ENCODE measurements at places on chromosomes 6 and 20. TPM values are rescaled to one million over a fixed set of nuclear protein-coding genes. Genes with fewer than 3 reads are reported as not detected.
A peak's percentile ranks its signal among the peaks of the same experiment; 100 is the strongest.

IYD gene
- total RNA-seq: not detected

INSM1 gene
- 332 TPM for total RNA-seq

PNPLA1 gene
- not detected for total RNA-seq

IMPG1 gene
- 0.51 TPM for total RNA-seq

WASF1 gene
- 92.7 TPM for total RNA-seq

EPPIN gene
- total RNA-seq: not detected

DEFB132 gene
- not detected for total RNA-seq

KCNK15 gene
- total RNA-seq: 0.22 TPM

HRH3 gene
- 13.7 TPM for total RNA-seq

PRSS35 gene
- total RNA-seq: 26.6 TPM

RIMS1 gene
- 12.3 TPM for total RNA-seq

COL20A1 gene
- total RNA-seq: 2.1 TPM

MACROD2 gene
- total RNA-seq: 8.7 TPM

TSPO2 gene
- total RNA-seq: not detected

IRF4 gene
- 0.37 TPM for total RNA-seq

TFAP2A gene
- total RNA-seq: 0.32 TPM

DNA sequence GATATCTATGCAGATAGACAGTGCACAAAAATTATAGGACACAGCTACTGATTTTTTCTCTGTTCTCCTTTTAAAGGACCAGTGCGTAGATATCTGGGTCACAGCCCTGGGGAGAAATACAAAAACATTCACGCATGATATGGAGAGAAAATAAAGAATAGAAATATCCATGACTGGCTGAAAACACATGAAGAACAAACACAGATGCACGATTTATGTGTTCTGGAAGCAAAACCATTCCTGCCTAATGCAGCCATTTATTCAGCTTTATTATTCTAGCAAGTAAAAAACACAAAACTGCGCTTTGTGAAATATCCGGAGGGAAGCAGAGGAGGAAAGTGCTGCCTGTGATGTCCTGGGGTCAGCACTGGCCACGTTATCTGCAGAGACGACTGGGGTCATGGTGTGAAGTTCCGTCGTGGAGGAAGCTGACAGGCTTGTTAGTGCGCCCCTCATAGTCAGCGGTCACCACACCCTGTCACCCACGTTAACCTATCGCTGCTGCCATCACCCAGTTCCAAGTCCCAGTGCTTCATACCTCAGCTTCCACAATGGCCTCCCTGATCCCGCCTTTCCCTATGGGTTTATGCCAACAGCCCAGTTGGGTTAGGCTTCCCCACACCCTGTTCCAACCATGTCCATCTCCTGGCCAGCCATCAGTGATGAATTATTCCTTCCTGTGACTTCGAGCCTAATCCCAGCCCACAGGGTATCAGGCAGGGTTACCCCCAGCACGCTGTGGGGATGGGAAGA, 86.6 kb upstream of the RPS6KA2 start:
- no peak for DNase-seq

DNA sequence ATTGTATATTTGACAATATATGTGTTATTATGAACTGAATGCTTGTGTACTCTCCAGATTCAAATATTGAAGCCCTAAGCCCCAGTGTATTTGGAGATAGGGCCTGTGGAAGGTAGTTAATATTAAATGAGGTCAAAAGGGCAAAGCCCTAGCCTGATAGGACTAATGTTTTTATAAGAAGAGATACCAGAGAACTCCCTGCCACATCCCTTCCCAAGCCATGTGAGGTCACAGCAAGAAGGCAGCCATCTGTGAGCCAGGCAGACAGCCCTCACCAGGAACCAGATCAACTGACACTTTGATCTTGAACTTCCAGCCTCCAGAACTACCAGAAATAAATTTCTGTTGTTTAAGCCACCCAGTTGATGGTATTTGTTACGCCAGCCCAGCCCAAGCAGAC, 36.4 kb upstream of the FBXL4 start:
- peak; percentile 27 for DNase-seq

DNA sequence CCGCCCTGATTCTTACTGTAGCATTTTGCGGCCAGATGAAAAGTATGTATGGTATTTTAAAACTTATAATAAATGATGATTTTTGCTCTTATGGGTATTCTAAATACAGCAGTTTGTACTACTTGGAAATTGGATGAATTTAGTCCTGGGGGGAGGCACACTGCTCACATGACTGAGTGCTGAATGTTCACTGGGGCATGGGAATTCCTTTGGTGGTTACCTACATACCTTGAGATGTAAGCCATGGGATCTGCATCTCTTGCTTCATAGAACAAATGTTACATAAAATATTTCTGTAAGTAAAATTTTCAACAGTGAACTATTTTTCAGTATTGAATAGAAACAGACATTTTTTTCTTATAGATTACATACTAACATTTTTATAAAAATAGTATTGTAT, 71.1 kb downstream of the FIG4 start:
- no peak for DNase-seq

GRCh38 chr6:128586095-128586494, 65.7 kb upstream of the PTPRK start:
- no peak for DNase-seq

GRCh38 chr6:130913120-130913519, 85.9 kb downstream of the SMLR1 start:
- no peak for DNase-seq

GRCh38 chr6:112172540-112172939, 81.8 kb downstream of the LAMA4 start:
- no peak for DNase-seq

- no peak for DNase-seq
Observed at GRCh38 chr6:156955494-156956183, 178.5 kb downstream of the ARID1B start.

GRCh38 chr6:147116056-147116455, 88.2 kb upstream of the STXBP5 start:
- no peak for DNase-seq

DNA sequence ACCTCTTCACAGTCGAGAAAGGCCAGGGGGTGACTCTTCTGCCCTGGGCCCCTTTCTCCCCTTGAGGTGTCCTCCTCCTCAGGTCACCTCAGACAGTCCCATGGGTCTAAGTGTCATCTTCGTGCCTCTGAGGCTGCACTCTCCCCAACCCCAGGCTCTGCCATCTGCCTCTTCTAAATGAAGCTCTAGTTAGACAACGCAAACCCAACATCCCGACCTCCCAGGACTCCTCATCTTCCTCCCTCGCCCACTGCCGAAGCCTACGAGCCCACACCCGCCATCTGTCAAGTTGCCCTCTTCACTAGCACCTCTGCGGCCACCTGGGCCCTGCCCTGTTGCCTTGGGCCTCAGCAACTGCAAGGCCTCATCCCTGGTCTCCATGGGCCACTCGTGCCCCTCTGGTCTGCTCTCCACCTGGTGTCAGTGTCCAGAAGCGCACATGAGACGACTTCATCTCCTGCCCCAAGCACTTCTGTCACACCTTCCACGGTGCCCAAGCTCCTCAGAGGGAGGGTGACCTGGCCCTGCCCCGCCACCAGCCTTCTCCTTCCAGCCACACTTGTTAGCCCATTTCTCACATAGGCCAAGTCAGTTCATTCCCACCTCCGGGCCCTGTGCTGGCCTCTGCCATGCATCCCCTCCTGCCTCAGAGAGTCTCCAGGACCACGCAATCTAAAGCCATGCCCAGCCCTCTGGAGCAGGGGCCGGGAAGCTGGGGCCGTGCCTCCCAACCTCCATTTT, 53.8 kb downstream of the RRBP1 start:
- peak; percentile 21 for DNase-seq

GRCh38 chr6:65289491-65289890, 417.5 kb downstream of the EYS start:
- DNase-seq: no peak

- peak; percentile 50 for DNase-seq
Observed at GRCh38 chr6:45422503-45423110, 44.9 kb upstream of the SUPT3H start.

DNA sequence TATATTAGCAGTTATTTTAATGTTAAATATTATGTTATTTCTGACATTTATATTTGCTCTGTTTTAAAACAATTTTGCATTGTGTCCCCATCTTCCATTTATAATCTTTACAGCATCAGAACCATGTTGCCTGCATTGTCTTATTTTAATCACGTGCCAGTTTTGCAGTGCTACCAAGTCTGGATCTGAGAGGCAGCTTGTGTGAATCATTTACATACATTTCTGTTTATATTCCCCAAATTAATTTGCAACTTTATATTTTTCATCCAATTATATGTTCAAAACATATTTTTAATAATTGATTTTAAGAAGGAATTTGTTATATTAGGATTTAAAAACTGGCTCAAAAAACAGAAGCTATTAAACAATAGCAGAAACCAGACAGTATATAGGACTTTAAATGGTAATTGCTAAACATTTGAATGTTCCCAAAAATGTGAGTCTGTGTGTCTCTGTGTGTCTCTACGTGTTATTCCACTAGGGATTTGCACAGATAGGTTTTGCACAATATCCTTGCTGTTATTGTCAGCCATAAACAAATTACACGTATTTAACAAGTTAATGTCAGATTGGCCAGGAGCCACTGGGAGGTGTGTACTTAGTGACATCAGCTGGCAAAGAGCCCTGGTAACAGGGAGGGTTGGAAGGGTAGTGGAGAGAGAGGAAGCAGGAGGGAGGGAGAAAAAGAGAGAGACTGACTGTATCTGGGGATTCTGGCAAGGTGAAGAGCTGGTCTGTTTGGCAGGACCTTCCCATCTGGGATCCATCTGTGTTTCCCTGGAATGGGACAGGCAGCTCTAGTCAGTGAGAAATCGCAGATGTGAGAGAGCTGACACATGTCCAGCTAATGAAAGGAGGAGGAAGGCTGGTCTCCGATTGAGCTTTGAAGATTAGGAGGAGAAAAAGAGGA, 72.1 kb downstream of the CBFA2T2 start:
- DNase-seq: peak; percentile 80

- DNase-seq: peak; percentile 71
Observed at GRCh38 chr6:117907601-117908245, 659 bp downstream of the SLC35F1 start.

DNA sequence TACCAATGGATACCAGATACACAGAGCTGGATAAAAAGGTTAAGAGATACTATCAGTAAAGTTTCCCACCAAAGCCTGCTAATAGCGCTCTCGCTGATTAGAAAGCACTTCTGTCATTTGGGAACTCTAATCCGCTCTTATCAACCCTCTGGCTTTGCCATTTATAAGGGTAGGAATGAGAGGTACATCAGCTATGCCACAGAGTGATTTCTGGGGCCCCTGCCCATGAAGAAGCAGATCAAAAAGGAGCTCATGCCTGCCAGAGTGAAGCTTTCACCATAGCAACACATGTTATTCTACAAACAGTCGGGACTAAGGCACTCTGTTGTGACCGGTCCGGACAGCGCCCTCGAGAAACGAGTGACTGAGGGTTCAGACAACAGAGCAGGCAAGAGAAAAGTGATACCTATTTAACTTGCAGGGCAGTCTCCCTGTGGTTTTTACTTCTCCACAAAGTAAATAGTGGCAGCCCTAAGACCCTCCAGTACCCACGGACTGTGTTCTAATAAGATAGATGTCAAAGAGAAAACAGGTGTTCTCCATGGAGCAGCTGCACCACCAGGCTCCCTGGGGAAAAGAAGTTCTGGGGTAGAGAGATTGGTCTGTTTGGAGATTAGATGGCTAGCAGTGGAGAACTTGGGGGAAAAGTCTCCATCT, 5.6 kb downstream of the TRAM2 start:
- no peak for DNase-seq

DNA sequence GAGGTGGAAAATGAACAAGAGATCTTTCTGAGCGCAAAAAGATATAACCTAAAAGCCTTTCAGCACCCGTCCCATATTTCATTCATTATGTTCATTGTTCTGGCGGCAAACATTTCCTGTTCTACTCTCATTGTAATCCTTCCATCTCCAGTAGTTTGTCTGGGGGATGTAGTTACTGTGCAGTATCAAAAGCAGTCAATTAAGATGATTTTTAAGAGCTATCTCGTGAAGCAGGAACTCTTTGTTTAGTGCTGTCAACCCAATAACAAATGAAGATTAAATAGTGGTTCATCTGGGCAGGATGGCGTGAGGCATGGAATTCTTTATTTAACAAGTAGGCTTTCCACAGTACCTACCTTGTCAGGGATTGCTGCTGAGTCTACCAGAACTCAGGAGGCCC, 876.7 kb downstream of the HACE1 start:
- DNase-seq: no peak

GRCh38 chr6:17491416-17492142, 98.2 kb downstream of the CAP2 start:
- DNase-seq: no peak

GRCh38 chr20:36493051-36493800, 48.1 kb upstream of the MYL9 start:
- DNase-seq: peak; percentile 47

GRCh38 chr6:27156874-27157458, 90.5 kb upstream of the PRSS16 start:
- no peak for DNase-seq

DNA sequence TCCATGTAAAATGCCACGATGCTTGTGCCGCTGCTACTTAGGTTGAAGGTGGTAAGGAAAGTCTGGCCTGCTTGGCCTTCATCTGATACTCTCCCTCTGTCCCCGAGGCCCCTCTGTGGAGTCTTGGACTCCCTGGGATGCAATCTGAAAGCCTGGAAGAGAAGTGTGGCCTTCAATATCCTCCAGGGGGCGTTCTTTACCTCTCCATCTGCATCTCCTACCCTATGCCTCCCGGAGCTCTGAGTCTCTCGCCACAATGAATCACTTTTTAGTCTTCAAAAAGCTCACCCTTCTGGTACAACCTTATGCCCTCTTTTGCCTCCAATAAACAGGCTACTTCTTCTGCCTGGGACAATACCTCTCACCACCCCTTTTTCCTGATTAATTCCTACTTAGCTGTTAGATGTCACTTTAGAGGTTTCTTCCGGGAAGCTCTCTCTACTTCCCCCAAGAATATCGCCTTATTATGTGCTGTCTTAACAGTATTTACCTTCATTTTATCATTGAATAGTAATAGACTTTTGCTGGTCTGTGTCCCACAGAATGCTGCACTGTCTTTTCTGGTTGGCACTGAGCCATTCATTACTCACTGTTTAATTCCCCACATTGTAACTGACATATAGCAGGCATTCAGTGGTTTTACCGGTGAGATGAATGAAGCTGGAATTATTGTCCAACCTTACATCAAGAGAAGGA, 13.9 kb upstream of the ATG5 start:
- peak; percentile 58 for DNase-seq

DNA sequence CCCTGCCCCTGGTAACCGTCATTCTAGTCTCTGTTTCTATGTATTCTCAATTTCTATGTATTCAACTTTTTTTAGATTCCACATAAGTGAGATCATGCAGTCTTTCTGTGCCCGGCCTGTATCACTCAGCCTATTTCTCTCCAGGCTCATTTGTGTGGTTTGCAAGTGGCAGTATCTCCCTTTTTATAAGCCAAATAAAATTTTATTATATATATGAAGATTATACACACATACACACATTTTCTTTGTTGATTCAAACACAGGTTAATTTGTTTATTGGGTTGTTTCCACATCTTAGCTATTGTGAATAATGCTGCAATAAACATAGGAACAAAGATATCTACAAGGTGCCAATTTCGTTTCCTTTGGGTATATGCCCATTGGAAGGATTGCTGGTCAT, 571.7 kb downstream of the DHX35 start:
- DNase-seq: no peak

DNA sequence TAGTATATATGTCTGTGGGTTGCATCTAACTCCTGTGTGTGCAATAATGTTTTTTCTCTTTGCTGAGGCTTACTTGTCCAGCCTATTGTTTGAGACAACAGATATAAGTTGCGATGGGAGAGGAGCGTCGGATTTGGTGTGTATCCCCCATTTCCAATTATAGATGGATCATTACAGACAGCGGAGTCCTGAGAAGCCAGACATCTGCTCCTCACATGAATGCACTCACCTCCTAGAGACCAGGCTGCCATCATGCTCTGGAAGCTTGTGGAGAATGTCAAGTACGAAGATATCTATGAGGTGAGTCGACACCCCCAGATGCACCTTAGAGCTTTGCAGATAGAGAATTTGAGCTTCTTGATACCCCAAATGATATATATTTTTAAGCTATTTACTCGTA, at the start of gene TFAP2B:
TSS of gene TFAP2B (plus strand) at position 199 of the 400 bp plus-strand sequence. CDS start at position 220, 21 bp downstream.
- no peak for DNase-seq

Measured in glutamatergic neuron (in vitro differentiated cells).